ENCODE measurements at places on chromosomes 2 and 18.
A peak's percentile ranks its signal among the peaks of the same experiment; 100 is the strongest.

DNA sequence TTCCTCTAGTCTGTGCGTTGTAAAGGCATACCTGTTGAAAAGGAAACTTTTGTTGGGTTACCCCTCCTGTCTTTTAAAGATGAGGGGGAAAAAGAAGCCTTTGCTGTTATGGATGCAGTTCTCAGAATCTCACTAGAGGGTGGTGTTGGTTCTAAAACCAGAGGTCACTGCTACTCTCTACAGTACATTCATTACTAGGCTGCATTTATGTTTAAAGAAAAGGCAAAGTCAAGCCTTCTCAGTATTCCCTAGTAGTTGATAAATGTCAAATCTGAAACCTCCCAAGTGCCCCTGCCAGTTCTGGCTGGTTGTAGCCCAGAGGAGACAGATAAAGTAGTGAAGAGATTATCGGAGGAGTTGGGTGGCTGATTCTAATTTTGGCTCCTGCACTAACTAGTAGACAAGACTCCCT, 1.4 kb upstream of the PLCL1 start:
- peak; percentile 42 for DNase-seq

- DNase-seq = no peak
Measured at GRCh38 chr2:214232271-214232670, 178.6 kb upstream of the VWC2L start.

GRCh38 chr2:231604101-231604684, 11.5 kb downstream of the TEX44 start:
- DNase-seq = no peak

DNA sequence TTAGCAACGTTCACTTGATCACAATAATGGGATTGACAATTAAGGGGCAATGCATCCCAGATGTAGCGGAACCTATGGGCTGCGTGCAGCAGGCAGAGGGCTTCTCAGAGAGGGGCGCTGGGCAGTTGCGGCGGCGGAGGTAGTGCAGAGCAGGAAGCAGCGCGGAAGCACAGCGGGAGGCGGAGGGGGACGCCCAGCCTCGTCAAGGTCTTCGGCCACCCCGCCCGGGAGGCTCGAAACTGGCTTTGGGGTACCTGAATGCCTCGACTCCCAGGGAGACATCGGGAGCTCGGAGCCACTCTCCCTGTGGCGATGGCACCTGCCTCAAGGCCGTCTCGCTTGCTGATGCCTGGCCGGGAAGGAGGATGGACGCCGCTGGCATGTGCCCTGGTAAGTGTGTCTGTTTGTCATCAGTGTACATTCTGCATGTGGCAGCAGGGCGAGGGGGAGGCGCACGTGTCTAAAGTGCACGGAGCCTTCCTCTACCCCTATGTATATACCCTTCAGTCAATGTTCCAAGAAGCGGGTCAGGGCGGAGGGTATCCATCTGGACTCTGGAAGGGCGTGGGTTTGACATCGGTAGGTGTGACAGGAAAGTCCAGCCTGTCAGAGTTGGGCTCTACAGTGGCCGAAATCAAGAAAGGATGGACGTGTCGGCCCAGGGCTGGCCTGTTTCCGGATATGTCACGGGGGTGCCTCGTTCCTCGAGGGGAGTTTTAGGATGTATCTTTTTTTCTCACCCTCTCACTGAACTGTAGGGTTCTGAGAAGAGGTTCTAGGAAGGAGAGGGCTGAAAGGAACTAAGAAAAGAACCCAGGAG, 7.5 kb upstream of the SP9 start:
- no peak for DNase-seq

DNA sequence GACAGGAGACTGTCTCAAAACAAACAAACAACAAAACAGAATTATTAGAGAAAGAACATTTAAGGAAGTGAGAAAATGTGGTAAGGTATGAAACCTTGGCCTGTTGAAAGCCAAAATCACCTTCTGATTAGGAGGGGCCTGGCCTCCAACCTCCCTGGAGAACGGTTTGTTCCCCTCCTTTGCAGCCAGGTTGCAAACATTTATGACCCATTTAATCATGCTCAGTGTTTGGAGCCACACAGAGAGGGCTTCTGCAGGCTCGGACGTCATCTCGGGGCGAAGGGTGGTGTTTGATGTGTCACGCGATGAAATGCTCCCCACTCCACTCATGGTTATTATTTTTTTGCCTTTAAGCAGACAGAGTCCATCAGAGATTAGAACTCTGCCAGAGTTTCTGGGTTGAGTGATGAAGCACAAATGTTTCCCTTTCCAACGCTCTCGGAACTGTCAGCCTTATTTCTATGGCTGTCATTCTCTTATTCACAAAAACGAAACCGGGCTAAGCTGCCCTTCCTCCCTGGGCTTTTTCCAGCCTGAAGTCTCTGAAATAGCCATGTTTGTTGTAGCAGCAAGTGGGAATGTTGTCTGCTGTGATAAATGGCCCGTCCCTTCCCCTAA, 33.6 kb upstream of the ROCK2 start:
- peak; percentile 22 for DNase-seq

GRCh38 chr2:176080540-176081375, 3.0 kb downstream of the EVX2 start:
- DNase-seq = no peak

DNA sequence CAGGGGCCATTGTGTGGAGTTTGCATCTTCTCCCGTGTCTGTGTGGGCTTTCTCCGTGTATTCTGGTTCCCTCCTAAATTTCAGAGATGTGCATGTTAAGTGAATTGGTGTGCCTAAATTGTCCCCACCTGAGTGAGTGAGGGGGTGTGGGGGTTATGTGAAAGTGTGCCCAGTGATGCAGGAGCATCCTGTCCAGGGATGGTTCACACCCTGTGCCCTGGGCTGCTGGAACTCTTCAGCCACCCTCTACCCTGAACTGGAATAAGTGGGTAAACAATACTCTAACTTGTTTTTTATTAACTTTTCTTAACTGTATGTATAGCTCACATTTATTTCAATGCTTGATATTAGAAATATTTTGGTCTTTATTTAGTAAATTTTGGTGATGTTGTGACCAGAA, 56.0 kb downstream of the UBE2E3 start:
- no peak for DNase-seq

DNA sequence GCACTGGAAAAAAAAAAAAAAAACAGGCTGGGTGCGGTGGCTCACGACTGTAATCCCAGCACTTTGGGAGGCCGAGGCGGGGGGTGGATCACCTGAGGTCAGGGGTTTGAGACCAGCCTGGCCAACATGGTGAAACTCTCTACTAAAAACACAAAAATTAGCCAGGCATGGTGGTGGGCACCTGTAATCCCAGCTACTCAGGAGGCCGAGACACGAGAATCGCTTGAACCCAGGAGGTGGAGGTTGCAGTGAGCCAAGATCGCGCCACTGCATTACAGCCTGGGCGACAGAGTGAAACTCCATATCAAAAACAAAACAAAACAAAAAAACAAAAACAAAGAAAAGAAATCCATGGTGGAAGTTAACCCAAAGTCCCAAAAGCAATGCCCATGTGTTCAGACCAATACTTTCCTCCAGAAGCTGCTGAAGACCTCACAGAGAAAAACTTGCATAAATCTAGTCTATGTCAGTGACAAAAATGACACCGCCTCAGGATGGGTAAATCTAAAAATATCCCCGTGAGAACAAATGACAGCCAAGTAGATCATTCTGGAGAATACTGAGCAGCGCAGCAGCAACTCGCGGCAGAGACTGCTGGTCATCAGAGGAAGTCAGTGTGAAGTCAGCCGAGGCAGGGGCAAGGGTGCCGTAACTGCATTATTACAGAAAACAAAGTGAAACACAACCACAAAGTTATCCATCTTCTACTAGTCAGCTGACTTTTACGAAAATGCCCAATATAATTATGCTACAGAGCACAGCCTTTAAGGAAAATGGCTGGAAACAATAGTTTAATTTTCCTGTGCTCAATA, 41.0 kb downstream of the LPIN2 start:
- no peak for DNase-seq
